ENCODE measurements at places on chromosomes 3 and 15.

GRCh38 chr15:63051156-63052066 lies 8.9 kb downstream of the TPM1 start:
- DNase-seq = no peak

DNA sequence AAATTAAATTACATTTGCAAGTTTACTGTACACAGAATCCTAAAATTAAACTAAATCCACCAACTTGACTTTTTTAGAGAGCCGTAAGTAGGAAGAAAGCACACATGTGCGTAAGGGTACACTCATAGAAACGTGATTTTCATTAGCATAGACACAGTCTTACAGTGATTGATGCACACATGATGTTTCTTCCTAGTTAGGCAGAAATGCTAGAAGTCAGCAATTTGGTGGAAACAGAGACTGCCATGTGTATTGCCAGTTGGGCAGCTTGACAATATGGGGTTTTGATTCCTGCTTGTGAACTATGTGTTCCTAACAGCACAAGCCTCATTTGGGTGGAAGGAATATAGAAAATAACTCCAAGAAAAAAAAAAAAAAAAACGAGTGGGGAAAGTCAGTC lies 878.5 kb downstream of the ROBO1 start:
- no peak for DNase-seq

- DNase-seq = no peak
Measured at GRCh38 chr3:173762501-173762900, 365.0 kb downstream of the NLGN1 start.

GRCh38 chr15:39925112-39925842 lies 5.2 kb upstream of the GPR176 start:
- DNase-seq = no peak

GRCh38 chr15:26178640-26179220 lies 315.6 kb upstream of the ATP10A start:
- no peak for DNase-seq

GRCh38 chr3:150605998-150606641 lies 3.0 kb downstream of the SELENOT start:
- no peak for DNase-seq

DNA sequence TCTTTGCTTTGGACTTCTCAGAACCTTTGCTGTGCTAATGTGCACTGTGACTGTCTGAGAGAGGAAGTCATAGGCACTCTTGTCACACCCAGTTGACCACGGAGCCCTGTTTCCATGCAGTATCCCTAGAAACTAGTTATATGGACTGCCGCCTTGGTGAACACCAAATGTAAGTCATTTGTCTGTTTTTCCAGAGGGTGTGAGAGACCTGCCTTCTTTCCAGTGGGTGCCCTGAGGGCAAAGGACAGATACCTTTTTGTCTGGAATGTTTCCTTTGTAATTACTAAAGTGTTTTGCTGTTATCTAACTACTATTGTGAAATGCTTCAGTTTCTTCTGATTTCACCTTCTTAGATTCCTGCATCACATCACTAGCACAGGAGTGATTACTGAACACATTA lies 91.8 kb downstream of the LARS2 start:
- no peak for DNase-seq

- no peak for DNase-seq
Measured at GRCh38 chr3:117404141-117404540, 694.6 kb downstream of the TUSC7 start.
